ENCODE measurements at places on chromosomes 2 and 18.

- DNase-seq: no peak
These were observed 443.4 kb downstream of the NYAP2 start for GRCh38 chr2:225842939-225843338.

- no peak for DNase-seq
These were observed 129.0 kb downstream of the SOCS6 start for GRCh38 chr18:70417847-70418246.

DNA sequence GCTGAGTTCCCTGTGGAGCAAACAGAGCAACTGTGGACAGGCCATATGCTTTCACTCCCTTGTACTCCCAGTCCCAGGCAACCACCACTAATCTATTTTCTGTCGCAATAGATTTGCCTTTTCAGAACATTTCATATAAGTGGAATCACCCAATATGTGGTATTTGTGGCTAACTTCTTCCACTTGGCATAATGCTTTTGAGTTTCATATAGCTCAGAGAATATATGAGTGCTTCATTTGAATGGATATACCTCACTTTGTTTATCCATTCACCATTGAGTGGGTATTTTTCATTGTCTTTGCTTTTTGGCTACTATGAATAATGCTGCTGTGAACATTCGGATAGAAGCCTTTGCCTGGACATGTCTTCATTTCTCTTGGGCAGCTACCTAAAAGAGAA lies 151.9 kb downstream of the CERS6 start:
- no peak for DNase-seq

- DNase-seq: no peak
These were observed 269.3 kb downstream of the GLI2 start for GRCh38 chr2:121004950-121005349.

DNA sequence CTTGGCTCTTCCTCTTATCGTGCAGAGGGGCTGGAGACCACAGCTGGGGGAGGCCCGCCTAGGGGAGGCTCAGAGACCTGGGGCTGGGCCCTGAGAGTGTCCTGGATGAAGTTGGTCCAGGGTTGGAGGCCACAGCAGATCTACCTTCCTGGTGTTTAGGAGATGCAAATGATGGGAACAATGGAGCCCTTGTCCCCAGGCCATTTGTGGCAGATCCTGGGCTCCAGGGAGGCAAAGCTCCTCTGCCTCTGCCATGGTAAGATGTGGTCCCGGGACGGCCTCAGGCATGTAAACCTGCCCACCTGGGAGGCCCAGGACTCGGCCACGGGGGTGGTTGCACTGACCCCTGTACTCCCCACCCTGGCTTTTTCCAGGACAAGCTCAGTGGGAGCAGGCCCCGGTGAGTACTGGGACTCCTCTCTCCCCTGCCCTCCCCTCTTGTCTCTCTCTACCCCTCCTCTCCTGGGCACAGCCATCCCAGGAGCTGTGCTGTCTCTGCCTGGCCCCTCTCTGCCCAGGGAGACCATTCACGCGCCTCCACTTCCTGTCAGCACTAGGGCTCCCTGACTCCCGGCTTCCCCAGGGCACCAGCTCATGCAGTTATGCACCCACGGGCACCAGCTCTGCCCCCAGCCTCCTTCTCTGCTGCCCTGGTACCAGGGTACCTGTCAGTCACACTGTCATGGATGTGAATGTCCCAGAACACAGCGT lies 10.9 kb downstream of the SH2D6 start:
- no peak for DNase-seq

GRCh38 chr2:216221811-216222210 lies 112.7 kb downstream of the XRCC5 start:
- no peak for DNase-seq

DNA sequence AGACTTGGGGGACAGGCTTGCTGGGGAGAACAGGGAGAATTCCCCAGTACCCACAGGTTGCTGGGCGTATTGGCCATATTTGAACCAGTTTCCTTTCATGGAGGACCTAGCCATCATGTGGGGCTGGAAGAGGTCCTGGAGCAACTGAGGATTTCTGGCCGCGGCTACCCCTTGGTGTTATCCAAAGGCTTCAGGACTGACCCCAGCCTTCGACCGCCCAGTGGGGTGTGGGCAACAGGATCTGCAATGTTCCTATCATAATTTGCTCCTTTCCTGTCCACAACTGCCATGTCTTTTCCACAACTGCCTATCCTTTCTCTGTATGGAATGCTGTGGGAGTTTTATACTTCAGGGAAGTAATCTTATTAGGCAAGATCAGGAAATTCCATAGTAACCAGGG lies 1053.6 kb upstream of the SLC39A10 start:
- DNase-seq: no peak

DNA sequence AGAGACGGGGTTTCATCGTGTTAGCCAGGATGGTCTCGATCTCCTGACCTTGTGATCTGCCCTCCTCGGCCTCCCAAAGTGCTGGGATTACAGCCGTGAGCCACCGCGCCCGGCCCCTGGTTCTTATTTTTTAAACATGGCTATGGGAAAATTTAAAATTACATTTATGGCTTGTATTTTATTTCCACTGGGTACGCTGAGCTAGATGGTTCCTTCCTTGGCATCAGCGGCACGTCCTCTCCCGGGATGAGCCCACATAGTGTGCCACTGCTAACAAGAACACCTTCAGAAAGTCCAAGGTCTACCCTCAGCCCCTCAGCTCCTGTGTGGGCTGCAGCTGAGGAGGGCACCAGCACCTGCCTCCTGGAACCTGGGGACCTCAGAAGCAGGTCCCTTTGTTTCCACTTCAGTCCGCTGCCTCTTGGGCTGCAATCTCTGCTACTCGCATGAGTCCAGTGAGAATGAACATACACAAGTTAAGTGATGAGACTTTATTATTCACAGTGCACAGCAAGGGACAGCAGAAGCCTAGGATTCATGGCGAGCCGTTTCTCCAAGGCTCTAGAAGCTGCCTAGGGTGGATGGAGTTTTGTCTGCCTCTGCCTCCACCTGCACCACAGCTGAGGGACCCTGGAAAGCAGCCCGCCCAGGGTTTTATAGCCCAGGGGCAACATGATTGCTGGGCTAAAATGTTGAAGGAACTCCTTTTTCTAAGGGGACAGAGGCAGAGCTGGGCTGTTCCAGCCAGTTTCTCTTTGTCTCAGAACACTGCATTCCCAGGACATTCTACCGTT lies 107.5 kb upstream of the TEX51 start:
- DNase-seq: no peak

DNA sequence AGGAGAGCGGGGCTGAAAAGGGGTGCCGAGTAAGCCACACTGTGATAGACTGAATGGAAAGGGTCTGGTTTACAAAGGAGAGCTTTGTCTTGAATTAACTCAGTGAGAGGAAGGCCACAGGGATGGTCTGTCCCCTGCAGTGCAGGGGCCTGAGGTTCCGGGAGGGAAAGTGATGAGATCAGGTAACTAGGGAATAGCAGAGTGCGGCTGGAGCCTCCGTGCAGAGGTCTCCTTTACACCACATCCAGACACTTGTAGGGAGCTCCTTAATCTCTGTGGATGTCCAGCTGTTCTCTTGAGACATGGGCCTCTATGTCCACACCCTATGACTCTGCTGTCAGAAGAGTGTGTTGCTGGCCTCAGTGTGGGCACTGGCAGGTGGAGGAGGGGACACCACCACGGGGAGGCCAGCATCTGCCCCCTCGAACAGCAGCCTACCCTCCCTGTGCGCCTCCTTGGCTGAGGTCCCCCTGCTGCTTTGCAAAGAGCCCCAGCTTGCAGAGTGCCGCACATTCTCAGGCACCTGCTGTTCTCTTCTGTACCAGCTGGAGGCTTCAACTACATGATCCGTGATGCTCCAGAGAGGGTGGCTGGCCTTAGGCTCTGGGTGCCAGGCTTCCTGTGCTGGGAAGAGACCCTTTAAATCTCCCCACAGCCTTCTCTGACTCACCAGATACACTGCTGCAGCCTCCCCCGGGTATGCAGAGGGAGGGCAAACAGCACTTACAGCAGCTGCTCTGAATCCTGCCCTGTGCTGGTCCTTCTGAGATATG lies 25.9 kb downstream of the ENOSF1 start:
- no peak for DNase-seq

GRCh38 chr2:165149439-165149838 lies 54.4 kb downstream of the SCN3A start:
- DNase-seq: peak; percentile 1

- DNase-seq: no peak
These were observed 67.6 kb upstream of the OTOS start for GRCh38 chr2:240208096-240208495.

DNA sequence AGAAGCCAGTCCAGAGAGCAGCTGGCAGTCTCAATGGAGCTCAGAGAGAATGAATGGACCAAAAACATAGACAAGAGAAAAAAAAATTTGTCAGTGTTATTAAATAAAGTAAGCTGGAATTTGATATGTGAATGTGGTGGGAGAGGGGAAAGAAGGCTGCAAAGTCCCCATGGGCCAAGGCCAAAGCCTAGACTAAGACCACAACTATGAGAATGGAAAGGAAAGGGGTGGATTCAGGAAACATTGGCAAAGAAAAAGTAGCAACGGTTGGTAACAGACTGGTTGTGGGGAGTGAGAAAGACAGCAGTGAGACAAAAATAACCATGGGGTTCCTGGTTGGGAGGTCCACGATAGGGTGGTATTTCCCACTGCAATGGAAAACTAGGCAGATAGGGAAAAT lies 47.0 kb downstream of the ZEB2 start:
- no peak for DNase-seq

DNA sequence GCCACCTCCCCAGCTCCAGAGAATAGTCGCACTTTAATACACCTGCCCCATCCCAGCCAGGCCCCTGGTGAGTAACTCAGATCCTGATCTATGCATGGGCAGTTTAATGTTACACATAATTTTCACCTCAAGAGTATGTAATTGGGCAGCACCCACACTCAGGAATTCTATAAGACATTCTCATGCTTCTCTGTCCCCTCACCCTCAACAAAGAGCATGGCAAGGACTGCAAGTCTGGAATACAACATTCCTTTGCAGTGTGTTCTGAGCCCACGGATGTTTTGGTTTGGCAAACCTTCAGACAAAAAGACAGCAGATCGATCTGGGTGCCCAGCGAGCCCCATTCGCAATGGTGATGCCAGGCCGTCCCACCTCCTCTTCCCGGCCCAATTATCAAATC lies 4.9 kb upstream of the SLC14A1 start:
- DNase-seq: no peak

All from GM20000 (cell line).